Epithelial cell of esophagus (primary cell): ENCODE measurements at places on chromosomes 1 and 21.

DNA sequence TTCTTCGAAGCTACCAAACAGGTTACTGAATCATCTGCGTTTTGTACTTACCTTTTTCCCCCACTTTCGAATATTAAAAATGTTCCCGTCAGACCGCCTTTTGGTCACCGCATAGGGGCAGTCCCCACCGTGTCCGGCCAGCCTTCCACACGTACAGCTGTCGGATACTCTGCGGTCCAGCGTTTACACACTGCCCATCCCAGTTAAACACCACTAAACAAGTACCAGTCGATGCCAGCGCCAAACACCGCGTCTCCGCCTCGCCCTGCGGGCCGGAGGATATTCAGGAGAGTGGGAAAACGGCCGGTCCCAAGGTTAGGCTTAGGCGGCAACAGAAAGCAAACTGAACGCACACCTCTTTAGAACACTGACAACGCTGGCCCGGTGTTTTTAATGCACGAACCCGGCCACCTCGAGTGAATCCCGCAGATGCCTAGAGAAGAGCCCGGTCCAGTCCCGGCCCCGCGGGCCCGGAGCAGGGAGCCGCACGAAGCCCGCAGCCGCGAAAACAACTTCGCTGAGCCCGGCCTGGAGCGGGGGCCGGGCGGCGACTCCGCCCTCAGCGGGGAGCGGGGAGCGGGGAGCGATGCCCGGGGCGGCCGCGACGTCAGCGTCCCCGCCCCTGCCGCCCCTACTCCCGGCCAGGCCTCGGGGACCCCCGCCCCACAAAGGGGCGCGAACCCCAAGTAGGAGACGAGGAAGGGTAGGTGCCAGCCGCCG, 730 bp upstream of the PHF13 start:
- DNase-seq = peak; percentile 68

GRCh38 chr1:107100331-107100984, 40.4 kb upstream of the NTNG1 start:
- no peak for DNase-seq

GRCh38 chr1:1320666-1321448, 3.6 kb downstream of the INTS11 start:
- no peak for DNase-seq

- DNase-seq = peak; percentile 61
Observed at GRCh38 chr1:8137481-8138244, 111.6 kb upstream of the ERRFI1 start.

GRCh38 chr1:147902253-147902845, at the start of gene GJA8:
TSS of gene GJA8 (plus strand) at chr1:147902795. CDS start at chr1:147907956, 5,161 bp downstream.
- DNase-seq = no peak

GRCh38 chr1:212007886-212008285, 27.5 kb downstream of the INTS7 start:
- no peak for DNase-seq
